ENCODE measurements at places on chromosomes 7 and 10.

GRCh38 chr10:47317251-47317650, 5.0 kb upstream of the GDF2 start:
- no peak for DNase-seq

DNA sequence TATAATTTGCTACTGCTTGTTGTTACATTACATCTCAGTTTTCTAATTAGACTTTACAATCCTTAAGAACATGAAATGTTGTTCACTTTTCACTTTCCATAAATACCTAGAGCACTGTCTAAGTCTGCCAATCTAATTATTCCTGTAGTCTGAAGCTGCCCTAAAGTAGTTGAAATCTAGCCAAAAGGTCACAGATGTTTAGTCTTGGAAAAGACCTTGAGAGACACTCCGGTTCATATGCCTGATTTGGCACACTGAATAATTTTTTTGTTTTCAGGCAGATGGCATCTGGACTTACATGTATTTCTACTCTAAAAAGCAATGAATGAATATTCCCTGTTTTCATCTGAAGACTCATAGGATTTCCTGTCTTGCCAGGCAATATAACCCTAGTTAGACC, 359.1 kb downstream of the ANKRD7 start:
- DNase-seq: no peak

- DNase-seq: no peak
Observed at GRCh38 chr10:17586821-17587234, 30.3 kb downstream of the HACD1 start.

- no peak for DNase-seq
Observed at GRCh38 chr10:16184096-16184597, 252.7 kb upstream of the PTER start.

GRCh38 chr10:50512743-50513416, 110.9 kb downstream of the SGMS1 start:
- DNase-seq: no peak

DNA sequence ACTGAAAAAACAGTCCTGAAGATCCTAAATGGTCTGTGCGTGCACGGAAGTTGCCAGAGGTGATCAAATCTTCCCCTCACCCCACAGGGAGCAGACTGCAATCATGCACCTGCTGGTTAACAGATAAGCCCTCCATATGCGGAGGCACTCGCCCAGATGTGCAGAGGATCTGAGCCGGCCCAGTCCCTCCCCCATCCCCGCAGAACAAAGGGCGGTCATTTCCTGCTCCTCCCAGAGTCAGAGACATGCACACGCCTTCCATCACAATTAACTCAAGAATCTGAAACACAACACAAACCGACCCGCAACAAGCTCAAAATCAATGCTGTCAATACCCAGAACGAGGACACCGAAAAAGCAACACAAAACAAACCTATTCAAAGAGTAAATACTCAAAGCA, 24.2 kb downstream of the CRTAC1 start:
- no peak for DNase-seq

- DNase-seq: no peak
Observed at GRCh38 chr10:620417-620816, 69.1 kb downstream of the DIP2C start.

GRCh38 chr7:54705436-54705835, 53.6 kb downstream of the SEC61G start:
- no peak for DNase-seq

DNA sequence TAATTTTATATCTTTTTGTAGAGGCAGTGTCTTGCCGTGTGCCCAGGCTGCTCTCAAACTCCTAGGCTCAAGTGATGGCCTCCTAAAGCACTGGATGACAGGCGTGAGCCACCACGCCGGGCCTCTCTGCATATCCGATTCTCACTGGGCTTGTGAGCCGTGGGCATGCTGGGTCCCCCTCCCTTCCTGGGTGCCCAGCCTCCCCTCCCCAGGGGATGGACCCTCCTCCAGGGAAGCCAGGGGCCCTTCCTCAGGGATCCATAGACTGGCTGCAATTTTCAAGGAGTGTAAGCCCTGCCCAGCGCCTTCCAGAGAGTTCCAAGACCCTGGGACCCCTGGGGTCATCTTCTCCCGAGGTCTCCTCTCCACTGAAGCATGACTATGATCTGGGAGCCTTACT, 23.7 kb upstream of the ELFN1 start:
- peak; percentile 13 for DNase-seq

DNA sequence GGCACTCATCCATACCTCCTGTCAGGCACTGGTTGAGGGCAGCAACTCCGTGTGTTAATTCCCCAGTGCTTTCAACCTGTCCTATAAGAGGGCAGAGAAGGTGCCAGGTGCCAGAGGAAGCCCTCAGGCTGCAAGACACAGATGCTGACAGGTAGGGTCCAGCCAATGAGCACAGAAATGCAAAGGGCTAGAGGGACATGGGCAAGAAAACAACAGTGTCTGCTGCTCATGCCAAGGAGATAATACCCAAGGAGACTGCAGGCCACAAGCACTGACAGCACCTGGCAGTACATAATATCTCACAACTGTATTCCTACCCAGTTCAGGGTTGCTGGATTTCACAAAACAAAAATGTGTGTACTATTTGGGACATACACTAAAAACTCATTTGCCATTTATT, 38.4 kb upstream of the TM9SF3 start:
- DNase-seq: no peak

DNA sequence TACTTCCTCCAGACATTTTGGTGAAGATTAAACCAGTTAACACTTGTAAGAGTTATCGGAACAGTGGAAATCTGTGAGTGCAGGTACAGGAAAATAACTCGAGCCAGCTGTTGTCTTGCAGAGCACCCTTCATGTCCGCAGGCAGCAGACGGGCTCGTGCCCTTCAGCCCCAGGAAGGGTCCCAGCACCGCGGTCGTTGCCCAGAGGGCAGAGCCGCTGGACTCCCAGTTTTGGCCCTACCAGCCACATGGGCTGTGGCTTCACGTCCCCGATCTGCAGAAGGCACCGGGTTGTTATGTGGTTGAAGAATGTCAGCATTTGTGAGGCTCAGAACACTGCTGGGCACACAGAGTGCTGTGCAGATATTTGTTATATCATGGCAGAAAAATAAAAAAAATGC, 7.2 kb upstream of the ADARB2 start:
- DNase-seq: no peak

DNA sequence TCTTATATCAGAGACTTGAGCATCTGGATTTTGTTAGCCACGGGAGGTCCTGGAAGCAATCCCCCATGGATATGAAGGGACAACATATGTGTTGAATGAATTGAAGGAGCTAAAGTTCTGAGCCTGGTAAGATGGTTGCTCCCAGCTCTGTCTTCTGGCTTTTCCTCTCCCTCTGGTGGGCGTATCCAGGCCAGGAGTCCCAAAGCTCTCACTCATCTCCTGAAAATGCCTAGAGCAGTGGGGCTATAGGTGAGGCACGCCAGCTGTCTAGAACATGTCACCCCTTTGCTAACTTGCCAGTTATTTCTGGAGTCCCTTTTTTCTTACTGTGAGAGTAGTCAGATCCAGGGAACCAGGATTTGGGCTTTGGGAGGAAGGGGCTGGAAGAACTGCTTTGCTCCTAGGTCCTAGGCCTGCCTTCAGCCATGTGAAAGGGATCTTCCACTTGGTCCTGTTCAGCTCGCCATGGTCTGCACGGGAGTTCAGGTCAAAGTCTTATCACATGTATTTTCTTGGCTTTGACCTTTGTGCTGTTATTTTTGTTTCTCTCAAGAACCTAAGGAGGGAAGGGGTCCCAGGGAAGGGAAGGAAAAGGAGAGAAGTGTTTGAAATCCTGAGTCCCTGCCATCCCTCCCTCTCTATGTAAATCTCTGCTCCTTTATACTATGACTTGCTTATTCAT, 73.6 kb downstream of the MINPP1 start:
- no peak for DNase-seq

GRCh38 chr7:151075662-151075971, 5.0 kb downstream of the FASTK start:
- no peak for DNase-seq

GRCh38 chr10:110076559-110077318, 69.0 kb downstream of the ADD3 start:
- DNase-seq: peak; percentile 36

DNA sequence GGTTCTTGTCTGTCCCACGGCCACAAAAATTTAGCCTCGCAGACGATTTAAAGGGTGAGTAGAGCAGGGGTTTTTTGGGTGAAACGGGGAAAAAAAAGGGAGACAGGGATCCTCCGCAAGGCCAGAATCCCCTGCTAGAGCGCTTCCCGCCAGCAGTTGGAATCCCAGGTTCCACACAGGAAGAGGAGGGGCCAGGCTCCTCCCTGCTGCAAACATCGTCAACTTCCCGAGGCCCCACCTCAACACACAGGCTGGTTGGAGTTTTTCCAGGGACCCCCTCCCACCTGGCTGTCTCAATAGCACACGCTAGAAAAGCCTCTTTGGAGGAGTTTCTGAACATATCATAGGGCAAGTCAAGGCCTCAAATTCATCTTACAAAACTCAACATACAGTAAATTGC, 112.7 kb downstream of the MTERF1 start:
- no peak for DNase-seq

GRCh38 chr7:73974948-73975926, 52.7 kb upstream of the ELN start:
- no peak for DNase-seq

DNA sequence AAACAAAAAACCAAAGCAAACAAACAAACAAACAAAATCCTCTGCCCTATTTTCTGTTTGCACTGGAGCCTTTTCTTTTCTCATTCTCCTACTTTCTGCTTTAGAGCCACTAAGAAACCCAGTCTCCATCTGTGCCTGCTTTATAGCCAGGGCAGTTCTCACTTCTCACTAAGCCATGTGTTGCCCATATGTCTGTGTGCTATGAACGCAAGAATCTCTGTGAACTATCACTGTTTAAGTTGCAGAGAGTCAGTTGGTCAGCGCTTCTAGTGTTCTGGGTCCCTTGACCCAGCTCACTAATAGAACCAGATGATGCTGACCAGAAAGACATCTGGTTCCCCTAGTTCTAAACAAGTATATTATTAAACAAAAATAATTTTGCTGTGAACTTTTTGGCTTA, 81.4 kb downstream of the FAM185A start:
- no peak for DNase-seq

DNA sequence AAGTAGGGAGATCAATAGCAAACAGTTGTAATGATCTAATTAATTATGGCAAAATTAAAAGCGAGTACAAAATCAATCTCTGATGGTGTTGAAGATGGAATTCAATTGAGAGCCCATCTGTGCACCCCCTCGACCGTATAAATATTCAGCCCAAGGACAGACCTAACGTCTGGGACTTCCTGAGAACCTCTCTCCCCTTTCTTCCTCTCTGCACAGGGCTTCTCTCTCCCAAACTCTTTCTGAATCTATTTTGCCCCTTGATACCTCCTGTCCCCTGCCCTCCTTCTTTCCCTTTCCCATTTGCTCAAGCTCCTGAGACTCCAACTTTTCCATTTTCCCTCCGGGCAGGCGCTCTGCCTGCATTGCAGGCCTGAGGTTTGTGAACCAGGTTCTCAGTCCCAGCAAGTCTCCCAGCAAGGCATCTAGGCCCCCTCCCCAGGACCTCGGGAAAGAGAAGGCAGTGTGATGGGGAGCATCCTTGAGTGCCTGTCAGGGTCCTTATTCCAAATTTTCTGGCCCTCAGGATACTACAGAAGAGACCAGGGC, 8.5 kb upstream of the PAX2 start:
- no peak for DNase-seq

DNA sequence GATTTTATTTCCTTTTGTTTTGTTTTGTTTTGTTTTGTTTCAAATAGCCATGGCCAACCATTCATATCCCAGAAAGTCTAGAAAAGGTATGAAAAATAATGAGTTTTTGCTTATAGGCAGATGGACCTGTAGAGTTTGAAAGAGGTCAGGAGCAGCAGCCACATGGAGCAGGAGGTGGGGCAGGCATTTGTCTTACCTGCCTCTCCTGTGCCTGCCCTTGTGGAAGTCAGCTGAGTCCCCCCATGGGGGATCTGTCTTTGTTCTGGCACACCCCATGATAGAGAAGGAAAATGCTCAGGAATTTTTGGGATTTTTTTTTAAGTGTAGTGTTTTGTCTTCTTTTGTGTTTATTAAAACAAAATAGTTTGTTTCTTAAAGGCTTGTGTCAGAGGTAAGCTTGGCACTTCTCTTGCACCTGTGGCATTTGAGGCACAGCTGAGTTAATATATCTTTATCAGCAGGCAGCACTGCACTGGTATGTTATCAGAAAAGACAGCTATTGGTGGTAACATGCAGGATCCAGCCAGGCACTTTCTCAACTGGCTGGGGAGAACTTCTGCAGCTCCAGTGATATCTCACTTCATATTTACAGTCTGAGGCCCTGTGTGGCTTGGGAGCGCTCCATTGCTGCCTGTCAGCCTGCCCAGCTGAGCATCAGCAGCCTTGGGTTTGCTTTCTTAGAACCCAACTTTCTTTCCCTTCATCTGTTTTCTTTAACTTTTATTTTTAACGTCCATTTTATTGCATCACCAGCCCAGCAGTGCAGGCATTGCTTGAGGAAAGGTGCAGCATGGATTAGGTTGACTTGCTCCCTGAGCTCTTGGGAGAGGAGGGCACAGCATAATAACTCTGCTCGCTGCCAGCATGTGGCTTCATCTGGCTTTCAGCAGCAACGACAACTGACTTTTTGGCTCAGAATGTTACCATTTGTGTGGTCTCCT, 44.4 kb downstream of the LRRC4 start:
- DNase-seq: no peak

DNA sequence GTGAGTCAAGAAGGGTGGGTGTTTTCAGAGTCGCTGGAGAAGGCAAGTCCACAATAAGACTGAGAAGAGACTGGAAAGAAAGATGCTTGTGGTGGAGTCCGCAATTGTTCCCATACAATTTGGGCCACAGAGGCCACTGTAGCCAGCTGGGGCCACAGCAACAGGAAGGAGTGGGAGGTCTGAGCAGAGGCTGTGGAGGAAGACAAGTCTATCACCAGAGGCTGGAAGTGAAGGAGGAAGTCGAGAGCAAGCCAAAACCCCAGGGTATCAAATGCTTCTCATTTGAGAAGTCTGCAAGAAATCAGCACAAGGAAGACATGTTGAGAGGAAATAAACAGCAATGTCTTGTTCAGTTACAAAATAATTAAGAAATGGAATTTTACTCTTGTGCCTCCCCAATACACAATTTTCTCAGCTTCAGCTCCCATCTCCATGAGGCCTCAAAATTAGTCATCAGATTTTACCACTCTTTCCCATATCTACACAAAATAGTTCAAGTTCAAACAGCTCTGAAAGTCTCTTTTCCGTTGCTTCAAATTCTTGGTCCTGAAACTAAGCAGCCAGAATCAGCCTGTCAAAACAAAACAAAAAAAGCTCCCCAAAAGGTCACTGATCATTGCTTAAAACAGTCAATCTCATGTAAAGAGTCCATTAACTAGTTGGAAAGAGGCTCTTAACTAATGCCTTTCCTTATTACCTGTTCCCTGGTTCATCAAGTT, 31.6 kb downstream of the SLC16A12 start:
- DNase-seq: peak; percentile 40
